Stimulated activated CD4-positive, alpha-beta T cell treated with anti-CD3 and anti-CD28 coated beads, Interleukin-1b, Interleukin-23, amount 100 ng/mL, for 24 hours (primary cell): ENCODE measurements at places on chromosomes 7 and 10.

DNA sequence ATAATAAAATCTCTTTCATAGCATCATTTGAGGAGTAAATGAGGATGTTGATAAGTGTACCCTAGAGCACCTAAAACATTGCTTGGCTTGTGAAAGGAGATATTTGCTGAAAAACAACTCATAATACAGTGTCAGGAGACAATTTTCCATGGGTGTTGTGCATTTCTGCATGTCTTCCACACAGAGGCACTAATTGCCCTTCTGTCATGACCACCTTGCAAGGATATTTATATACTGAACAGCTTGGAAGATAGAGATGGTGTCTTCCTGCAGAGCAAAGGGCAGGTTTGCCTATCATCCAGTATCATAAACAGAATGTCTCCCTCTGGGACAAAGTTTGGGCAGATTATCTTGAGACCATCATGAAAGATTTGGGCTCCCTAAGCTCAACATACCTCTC, 495.2 kb upstream of the LRRN3 start:
- DNase-seq = no peak

DNA sequence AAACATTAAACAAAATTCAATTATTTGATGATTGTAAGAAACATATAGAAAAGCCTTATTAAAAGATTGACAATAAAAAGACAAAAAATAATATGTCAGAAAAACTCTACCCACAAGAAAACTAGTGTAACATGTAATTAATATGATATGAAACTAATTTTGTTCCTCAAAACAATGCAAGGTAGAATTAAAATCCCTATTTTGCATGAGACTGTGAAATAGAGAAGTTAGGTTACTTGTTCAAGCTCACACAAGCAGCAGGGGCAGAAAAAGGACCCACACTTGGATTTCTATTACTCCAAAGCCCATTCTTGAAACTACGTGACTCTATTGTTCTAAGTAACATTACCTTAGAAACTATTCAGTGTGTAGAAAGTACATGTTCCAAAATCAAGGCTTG, 96.4 kb downstream of the KCNMA1 start:
- DNase-seq = no peak

GRCh38 chr7:17929647-17930395, 10.5 kb downstream of the SNX13 start:
- no peak for DNase-seq

GRCh38 chr10:3468919-3469638, 296.5 kb upstream of the PITRM1 start:
- DNase-seq = no peak

GRCh38 chr7:73858807-73859206, 2.2 kb upstream of the TMEM270 start:
- DNase-seq = no peak

DNA sequence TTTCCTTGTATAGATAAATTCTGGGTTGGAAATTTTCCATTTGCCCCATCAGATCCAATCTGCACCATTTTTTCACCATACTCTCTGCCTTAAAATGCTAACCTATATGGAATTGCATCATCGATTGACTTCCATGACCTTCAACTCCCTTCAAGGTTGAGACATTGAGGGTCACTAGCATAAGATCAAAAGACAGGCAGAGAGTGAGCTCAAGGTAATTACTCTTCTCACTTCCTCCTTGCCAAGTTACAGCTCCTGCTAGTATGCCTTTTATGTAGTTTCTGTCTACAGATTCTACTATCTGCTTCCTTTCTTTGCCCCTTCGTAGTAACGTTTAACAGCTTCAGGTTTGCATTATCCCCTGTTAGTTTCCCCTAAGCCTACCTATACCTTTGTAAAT, 1127.7 kb upstream of the LRRTM3 start:
- no peak for DNase-seq

DNA sequence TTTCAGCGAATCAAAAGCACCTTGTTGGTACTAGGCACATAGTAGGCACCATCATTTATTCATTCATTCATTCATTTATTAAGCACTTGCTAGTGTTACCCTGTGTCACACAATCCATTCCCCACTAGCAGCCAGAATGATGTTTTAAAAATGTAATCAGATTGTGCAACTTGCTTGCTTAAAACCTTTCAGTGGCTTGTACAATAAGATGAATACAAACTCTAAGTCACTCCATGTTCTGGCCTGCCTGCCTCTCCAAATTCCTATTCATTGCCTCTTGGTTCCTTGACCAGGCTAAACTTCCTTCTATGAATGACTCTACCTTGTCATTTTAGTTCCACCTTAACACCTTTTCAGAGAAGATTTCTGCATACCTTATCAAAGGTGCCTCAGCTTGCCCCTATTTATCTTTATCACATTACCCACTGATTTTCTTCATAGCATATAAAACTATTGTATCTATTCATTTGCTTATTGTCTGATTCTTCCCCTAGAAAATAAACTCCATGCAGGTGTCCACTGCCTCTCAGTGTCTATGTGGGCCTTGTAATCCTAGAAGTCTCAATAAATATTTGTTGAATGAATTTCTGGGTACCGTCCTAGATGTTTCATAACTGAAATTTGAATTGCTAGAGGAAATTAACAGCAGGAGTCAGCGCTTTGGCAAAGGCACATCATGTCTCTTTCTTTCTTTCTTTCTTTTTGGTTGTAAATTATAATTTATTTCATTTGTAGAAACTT, 169.5 kb downstream of the TMEM26 start:
- no peak for DNase-seq

GRCh38 chr10:132836248-132836831, 50.4 kb upstream of the NKX6-2 start:
- DNase-seq = no peak

DNA sequence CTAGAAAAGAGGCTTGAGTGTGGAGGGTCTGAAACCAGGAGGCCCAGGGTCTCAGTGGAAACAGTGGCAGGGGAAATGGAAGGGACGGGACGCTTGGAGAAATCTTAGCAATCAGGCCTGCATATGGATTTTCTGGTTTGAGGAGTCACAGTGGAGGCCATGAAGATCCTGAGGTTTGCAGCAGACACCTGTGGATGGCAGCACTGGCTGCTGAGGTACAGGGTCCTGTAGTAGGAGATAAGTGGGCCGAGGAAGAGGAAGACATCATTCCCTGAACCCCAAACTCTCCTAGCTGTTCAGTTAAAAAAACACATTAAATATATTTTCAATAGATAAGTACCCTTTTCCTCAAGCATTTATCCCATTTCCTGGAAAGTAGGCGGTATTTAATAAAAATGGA, 208.8 kb upstream of the IGFBP3 start:
- DNase-seq = no peak

GRCh38 chr10:117334066-117334465, 41.2 kb downstream of the PDZD8 start:
- DNase-seq = no peak

- DNase-seq = no peak
These were observed 79.7 kb downstream of the FRMPD2 start for GRCh38 chr10:48194830-48195229.

GRCh38 chr7:103480771-103481170, 34.8 kb upstream of the SLC26A5 start:
- no peak for DNase-seq

GRCh38 chr7:135512135-135512887, 2.4 kb upstream of the CNOT4 start:
- no peak for DNase-seq

DNA sequence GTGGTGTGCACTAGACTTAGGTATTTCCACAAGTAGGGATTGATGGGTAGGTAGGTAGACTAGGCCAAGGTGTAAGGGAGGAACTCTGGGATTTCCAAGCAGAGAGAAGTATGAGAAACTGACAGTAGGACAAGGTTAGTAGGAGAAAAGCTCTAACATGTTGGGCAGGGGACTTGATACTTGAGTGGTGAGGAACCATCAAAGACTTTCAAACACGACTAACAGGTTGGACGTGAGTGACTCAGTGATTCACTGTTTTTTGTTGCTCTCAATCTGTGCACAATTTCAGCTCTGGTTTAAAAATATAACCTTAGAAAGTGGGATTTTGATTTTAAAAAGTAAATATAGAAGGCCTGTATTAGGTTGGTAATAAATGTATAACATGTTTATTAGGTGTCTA, 44.4 kb downstream of the KLHDC10 start:
- DNase-seq = no peak

- no peak for DNase-seq
These were observed 71.7 kb downstream of the CALD1 start for GRCh38 chr7:134851141-134851540.

DNA sequence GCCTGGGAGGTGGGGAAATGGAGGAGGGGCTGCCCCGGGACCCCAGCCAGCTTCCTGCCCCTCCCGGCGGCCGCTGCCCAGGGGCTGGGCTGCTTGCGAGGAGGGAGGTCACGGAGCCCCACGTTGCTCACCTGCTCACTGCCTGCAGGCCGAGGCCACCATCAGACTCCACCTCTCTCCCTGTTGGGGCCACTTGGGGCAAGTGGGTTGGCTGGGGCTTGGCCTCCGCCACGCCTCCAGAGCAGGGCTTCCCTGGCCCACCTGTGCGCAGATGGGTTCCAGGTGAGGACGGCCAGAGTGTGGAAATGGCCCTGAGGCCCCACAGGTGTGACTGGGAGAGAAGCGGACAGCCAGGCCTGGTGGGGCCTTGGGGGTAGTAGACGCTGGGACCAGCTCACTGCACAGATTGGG, 82.8 kb upstream of the DIP2C start:
- no peak for DNase-seq

DNA sequence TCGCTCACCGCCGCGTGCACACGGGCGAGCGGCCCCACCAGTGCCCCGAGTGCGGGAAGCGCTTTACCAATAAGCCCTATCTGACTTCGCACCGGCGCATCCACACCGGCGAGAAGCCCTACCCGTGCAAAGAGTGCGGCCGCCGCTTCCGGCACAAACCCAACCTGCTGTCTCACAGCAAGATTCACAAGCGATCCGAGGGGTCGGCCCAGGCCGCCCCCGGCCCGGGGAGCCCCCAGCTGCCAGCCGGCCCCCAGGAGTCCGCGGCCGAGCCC, 3.3 kb downstream of the REPIN1 start:
- DNase-seq = no peak
